K562 (cell line): ENCODE measurements at places on chromosomes 6 and 20.

DNA sequence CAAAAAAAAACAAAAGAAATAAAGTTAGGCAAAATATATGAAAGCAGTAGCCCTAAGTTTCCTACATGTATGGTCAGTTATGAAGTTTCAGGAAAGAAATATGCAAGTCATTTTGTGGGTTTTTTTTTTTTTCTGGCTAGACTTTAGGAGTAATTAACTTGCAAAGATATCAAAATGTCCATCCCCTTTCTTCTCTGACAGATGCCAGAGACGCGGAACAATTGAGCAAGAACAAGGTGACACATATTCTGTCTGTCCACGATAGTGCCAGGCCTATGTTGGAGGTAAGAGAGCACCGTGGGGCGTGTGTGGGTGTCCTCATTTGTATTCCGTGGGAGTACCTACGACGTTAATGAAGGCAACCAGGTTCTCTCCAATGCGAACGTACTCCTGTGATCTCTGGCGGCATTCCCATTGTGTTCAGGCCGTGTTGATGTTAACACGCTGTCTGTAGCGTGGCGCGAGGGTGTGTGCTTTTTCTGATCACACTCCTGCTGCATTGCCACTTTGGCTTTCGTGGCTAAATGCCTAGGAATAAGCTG is 19.5 kb downstream of the DUSP22 start:
- DNase-seq = peak; percentile 50

GRCh38 chr6:112286010-112286409 is 31.6 kb upstream of the LAMA4 start:
- no peak for DNase-seq

DNA sequence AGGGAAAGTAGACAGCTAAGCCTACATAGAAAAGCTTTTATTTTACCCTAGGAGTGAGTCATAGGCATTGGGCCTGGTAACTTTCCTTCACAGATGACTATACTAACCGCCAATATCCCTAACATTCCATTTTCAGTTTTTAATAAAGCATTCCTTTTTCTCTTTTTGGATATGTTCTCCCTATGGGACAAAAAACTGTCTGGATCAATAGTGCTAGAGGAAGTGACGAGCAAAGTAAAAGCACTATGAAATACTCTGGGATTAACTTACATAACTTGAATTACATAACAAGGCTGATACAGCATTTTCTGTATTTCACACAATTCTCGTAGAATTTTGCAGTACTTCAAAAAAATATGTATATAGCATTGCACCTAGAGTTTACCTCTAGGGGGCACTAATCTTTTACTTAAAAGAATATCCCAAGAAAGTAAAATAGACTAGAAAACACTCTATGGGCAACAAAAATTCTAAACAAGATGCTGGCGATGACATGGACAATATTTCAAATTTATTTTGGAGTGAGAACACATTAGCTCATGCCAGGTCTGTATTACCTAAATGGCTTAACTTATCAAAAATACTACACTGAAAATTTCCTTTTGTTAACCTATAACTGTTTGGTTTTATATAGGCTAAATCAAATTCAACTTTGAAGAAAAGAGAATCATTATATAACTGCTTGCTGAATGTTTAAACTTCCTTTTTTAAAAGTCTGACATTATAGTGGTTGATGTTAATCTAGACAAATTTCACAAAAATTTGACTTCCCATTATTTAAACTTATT is 66.3 kb upstream of the DST start:
- DNase-seq = peak; percentile 37

GRCh38 chr20:602111-602970 is 7.8 kb downstream of the TCF15 start:
- DNase-seq = no peak

GRCh38 chr6:12265296-12265695 is 24.9 kb upstream of the EDN1 start:
- no peak for DNase-seq

GRCh38 chr6:167212713-167213005 is 54.9 kb upstream of the GPR31 start:
- no peak for DNase-seq

DNA sequence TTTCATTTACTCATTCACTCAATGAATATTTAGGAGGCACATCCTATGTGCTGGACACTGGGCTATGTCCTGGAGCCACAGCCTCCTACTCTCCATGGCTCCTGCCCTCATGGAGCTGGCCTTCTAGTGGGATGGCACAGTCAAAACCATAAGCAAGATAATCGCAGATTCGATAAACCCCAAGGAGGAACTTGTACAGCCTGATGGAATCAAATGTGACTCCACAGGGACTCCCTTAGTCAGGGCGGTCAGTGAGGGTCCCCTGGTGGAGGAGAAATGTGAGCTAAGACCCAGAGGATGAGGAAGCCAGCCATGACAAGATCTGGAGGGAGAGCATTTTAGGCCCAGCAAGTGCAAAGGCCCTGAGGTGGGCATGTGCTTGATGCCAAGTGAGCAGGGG is 211.9 kb downstream of the PREX1 start:
- no peak for DNase-seq

GRCh38 chr6:166939345-166939744 is 17.0 kb downstream of the RNASET2 start:
- DNase-seq = no peak

- DNase-seq = no peak
Observed at GRCh38 chr6:11424395-11425034, 113.0 kb upstream of the TMEM170B start.

DNA sequence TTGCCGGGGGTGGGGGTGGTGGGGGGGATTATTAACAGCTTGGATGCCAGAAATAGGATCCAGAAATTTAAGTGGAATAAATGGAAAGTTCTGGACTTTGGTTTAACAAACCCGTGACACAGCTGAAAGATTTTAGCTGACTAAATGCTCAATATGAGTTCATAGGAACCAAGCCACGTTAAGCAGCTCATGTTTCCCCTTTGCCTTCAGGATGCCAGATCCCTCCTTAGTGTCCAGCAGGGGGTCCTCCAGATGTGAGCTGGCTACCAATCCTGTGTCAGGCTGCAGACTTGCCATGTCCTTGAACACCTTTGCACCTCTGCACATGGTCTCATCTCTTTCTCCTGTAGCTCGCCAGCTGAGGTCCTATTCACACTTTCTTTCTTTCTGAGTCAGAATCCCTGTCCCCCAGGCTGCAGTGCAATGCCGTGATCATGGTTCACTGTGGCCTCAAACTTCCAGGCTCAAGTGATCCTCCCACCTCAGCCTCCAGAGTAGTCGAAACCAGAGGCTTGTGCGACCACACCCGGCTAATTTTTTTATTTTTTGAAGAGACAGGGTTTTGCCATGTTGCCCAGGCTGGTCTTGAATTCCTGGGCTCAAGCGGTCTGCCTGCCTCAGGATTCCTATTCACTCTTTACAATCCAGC is 133.3 kb upstream of the ARMC2 start:
- no peak for DNase-seq

DNA sequence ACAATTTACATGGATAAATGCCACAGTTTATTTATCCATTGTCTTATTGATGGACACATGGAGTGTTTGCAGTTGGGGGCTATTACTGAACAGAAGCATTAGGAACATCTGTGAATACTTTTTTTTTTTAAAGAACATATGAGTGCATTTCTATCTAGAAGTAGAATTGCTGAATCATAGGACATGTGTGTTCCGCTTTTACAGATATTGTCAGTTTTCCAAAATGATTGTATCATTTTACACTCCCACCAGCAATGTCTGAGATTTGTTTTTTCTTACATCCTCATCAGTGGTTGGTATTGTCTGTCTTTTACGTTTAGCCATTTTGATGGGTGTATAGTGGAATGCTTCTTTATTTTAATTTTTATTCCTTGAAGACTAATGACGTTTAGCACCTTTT is 42.0 kb upstream of the ASIP start:
- DNase-seq = no peak

DNA sequence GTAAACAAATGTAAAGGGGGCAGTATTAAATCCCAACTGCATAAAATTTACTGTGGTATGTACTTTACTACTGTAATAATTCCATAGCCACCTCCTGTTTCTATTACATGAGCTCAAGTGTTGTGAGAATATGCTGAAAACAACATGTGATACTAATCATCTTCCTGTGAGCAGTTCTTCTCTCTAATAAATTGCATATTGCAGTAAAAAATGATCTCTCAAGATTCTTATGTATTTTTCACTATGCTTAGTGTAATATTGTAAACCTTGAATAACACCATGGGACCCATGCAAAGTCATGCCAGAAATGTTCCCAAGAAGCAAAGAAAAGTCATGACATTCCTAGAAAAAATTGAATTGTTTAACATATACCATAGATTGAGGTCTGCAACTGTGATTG is 133.0 kb upstream of the ATXN1 start:
- DNase-seq = no peak

DNA sequence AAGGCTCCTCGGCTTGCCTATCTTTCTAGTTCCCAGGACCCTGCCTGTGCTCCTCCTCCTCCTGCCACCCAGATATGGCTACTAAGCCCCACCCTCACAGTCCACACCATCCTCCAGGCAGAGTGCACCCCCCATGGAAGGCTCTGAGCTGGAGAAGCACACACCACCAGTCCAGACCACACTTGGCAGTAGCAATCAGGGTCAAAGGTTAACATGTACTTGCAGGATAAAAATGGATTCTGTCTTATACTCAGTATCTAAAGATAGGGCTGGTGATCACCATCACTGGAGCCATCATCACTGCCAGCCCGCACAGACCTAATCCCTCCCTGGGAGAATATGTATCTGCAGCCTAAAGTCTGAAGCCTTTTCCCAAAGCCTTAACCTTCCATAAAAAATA is 83.4 kb downstream of the PRKN start:
- no peak for DNase-seq

DNA sequence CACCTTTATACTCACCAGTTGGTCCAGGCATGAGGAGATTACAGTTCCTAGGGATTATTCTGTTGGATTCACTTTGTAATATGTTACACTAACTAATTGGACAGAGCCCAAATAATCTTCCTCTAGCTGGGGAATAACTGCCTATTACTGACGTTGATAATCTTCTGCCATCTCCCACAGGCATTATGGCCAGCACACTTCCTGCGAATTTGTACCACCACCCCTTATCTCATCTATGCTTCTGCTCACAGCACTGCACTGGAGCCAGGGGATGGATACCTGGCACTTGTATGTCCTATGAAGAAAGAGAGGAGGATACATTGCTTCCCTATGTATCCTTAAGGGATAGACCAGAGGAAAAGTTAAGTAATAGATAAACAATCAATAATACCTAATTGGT is 494.8 kb upstream of the MAN1A1 start:
- no peak for DNase-seq

- no peak for DNase-seq
Observed at GRCh38 chr6:293193-294174, 1.2 kb downstream of the DUSP22 start.

GRCh38 chr6:77123527-77123926 is 339.8 kb downstream of the HTR1B start:
- no peak for DNase-seq

DNA sequence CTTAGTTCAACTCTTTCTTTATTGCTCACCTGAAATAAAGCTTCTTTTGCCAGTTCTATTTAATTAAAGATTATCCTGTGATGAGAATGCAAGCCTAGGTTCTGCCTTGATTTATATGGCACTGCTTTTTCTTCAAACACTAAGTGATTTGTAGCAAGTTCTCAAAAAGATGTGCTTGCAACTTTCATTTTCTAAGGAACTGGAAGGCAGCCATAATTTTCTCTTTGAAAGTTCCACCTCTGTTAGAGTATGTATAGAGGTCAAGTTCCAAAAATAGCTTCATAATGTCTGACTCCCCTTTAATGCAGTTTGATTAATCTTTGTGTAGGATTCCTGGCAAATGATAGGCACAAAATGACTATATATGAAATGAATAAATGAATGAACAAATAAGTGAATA is 528.3 kb upstream of the FLRT3 start:
- no peak for DNase-seq

DNA sequence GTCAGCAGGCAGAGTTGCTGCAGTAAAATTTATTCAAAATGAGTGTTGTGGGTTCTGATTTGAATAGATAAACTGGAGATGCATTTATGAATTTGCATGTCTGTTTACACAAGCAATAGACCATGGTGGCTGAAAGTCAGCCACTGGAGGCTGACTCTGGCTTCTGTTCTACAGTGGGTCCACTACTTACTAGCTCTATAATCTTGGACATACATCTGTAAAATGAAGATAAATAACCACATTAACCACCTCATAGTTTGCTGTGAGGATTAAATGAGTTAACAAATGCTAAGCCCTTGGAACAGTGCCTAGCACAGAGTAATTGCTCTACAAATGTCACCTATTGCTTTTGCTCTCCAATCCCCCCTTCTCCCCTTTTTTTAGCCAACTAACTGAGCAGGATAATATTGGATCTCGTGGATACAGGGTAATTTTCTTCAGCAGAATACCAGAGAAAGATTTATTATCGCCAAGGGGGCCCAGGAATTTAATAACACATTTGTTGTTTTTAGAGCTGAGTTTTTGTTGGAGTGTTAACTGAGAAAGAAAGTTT is 1.4 kb upstream of the PM20D2 start:
- no peak for DNase-seq

- no peak for DNase-seq
Observed at GRCh38 chr6:124684621-124685020, 277.6 kb upstream of the RNF217 start.
